ENCODE measurements at places on chromosomes 12 and 14.
A peak's percentile ranks its signal among the peaks of the same experiment; 100 is the strongest.

DNA sequence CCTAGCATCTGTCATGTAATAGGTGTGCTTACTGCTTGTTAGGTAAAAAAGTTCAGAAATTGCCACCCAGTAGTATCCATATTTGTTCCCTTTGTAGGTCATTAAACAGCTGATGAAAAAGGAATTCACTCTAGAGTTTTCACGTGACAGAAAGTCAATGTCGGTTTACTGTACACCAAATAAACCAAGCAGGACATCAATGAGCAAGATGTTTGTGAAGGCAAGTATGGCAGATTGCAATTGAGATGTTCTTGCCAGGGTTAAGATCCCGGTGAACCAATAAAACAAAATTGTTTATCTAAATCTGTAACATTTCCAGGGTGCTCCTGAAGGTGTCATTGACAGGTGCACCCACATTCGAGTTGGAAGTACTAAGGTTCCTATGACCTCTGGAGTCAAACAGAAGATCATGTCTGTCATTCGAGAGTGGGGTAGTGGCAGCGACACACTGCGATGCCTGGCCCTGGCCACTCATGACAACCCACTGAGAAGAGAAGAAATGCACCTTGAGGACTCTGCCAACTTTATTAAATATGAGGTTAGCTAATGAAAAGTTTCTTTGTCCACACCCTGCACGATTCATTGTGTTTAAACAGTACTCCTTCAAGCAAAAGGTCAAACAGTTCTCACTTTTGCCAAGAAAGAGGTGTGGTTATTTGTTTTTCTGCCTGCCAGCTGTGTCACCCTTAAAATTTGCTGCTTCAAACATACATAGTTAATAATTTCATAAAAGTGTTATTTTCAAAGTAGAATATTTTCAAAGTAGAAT, 58.3 kb downstream of the ATP2A2 start:
- no peak for DNase-seq

- DNase-seq: no peak
These were observed 183.5 kb upstream of the C14orf180 start for GRCh38 chr14:104395941-104396681.

DNA sequence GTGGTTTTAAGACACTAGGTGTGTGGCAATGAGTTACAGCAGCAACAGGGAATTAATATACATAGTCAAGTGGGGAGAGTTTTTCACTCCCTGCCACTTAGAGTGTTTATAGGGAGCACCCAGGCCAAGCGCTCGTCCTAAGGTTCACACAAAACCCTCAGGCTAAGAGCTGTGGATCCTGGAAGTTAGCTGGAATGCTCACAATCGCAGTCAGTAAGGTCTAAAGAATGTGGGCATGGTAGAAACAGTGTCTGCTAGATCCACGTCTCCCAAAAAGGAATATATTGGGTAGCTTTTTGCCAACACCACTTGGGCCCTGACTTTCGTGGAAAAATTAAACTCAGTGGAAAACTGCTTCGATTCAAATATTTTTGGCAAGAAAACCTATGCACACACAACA, 36.6 kb downstream of the STAB2 start:
- DNase-seq: no peak

- no peak for DNase-seq
These were observed 226.8 kb downstream of the FBXL14 start for GRCh38 chr12:1367331-1368291.

DNA sequence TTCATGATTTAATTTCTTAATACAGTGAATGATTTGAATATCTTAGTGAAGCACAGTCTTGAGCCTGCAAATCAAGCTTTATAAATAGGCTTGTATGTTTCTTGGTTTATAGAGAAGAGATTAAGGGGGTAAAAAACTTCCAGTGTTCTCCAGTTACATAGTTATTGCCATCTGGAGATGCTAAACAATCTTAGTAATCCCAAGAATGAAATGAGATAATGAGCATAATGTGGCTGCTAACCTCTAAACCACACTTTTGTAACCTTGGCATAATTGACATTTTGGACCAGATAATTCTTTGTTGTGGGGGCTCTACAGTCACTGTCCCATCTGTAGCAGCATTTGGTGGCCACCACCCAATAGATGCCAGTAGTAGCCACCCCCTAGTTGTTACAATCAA, 316.8 kb downstream of the CCDC91 start:
- DNase-seq: no peak

GRCh38 chr12:127048057-127048456, 1218.9 kb upstream of the TMEM132C start:
- no peak for DNase-seq

DNA sequence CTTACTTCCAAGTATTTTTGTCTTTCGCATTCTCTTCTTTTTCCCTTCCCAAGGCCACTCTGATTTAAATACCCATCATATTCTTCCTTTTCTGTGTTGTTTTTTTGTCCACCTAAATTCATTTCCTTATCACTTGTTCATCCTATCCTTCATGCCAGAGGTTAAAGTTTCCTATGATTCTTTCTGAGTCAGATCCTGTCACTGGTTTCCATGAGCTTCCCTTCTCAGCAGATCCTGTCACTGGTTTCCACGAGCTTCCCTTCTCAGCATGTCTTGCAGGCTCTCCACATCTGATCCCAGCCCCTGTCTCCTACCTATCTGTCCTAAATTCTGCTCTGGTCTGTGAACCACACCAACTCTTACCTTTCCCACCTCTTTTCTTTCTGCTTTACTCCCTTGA, 311.8 kb upstream of the RGS6 start:
- DNase-seq: no peak

GRCh38 chr14:90062822-90063539, 1.2 kb downstream of the KCNK13 start:
- DNase-seq: no peak

DNA sequence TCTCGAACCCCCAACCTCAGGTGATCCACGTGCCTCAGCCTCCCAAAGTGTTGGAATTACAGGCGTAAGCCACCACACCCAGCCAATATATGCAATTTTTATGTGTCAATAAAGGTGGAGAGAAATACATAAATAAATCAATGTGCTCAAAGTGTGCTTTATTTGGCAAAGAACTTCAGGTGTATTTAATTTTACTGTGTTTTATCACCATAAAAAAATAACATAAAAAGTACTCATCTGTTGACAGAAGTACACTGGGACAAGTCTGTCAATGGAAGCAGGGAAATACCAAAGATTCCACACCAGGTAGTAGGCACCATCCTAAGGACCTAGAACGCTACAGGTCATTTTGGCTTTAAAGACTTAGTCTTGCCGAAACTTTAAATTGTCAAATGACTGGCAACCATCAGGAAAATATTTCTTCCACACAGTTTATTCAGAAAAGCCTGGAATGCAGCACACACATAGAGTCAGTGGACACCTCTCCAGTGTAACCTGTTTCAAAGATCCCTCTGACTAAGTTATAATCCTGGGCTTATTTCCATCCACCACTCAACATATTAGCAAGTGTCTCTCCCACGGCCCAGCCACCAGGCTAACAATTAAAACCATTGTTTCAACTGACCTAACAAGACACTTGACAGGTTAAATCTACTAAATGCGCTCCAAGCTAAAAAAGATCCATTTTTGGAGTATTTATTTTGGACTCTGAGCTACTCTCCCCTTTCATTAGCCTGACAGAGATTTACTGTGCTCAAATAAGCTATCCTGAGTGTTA, 4.2 kb downstream of the ERO1A start:
- no peak for DNase-seq

- DNase-seq: no peak
These were observed 1.4 kb downstream of the SYNE3 start for GRCh38 chr14:95515080-95515489.

- DNase-seq: no peak
These were observed 114.7 kb upstream of the C14orf180 start for GRCh38 chr14:104464907-104465306.

- DNase-seq: no peak
These were observed 75.8 kb downstream of the PPP1R36 start for GRCh38 chr14:64625386-64626232.

DNA sequence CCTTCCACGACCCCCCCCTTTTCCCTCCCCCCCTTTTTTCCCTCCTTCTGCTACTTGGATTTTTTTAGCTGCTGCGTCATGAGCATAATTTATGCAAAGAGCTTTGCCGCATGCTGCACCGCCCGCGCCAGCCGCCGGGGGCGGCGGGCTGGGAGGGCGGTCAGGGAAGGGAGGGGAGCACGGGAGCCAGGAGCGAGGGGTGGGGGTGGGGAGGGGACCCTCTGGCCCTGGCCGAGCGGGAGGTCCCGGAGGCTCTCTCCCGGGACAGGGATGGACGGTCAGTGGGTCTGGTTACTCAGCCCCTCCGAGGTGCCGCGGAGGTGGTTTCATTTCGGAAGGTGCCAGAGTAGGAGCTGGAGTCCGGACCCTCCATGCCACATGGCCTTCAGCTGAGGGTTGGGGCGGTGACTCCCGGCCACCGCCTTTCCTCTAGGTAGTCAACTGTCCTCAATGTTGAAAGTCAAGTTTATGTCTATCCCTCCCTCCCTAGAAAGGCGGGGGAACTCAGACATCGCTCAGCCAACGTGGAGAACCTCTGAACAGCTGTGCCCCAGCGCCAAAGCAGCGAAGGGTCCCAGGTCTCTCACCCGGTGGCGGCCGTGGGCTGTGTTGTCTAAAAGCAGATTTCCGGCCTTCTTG, at the start of gene POU6F1:
TSS of gene POU6F1 (minus strand) at position 95 of the 639 bp plus-strand sequence. CDS start 11,226 bp downstream, outside the sequence.
- peak; percentile 65 for DNase-seq

DNA sequence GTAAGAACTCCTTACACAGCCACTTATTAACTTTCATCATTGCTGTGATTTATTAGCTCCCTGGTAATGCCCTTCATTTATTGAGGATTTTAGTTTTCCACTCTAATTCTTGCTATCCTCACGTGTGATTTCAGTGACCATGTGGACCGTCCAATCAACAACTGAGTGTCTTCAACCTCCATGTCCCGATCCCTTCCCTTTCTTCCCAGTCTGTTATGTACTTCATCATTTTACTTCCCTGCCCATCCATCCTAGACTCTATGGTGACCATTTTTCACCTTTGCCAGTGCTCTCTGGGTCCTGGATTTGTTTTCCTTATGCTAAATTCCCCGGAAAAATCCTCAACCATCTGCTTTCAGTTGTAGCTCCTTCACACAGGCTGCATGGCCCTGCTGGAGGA, 111.0 kb downstream of the MSRB3 start:
- DNase-seq: no peak

GRCh38 chr12:15627995-15628945, 160.9 kb downstream of the EPS8 start:
- DNase-seq: no peak

DNA sequence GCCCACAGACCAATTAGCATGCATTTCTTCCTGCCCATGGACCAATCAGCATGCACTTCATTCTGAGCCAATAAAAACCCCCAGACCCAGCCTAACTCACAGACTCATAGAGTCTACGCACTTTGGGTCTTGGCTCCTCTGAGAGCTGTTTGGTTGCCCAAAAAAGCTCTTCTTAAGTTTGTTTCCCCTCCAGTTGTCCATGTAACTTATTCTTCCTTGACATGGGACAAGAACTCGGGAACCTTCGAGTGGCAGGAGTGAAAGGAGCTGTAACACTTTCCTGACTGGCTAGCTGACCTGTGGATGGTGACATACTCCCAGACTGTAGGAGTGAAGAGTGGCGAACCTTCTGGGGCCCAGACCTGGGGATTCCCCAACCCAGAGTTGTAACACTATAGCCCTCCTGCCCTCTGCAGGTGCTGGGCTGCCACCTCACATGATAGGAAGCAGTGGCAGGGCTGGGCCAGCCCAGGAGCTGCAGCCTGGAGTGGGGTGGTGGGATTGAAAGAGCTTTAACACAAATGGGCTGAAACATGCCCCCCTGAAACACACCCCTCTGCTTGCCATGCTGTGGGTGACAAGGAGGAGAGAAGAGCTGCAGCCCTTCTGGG, 4.4 kb upstream of the BTBD7 start:
- DNase-seq: no peak

- DNase-seq: no peak
These were observed 478.0 kb downstream of the RMST start for GRCh38 chr12:97940629-97941028.

DNA sequence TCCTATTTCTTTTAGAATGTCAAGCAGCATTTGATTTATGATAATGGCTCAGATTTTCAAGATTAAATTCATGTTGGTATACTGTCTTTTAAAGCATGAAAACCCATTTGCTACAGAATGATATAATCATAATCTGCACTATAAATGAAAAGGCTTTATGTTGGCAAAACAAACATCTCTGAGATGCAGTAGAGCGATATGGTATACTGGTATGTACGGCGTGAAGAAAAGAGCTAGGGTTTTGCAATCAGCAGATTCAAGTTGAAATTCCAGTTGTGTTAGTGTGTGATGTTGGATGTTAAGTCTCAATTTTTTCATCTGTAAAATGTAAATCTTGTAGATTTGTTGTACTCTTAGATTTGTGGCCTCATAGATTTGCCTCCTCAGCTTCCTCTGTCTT, 53.2 kb upstream of the DYRK2 start:
- DNase-seq: no peak

- no peak for DNase-seq
These were observed 71.1 kb upstream of the CCND2 start for GRCh38 chr12:4202487-4202886.

DNA sequence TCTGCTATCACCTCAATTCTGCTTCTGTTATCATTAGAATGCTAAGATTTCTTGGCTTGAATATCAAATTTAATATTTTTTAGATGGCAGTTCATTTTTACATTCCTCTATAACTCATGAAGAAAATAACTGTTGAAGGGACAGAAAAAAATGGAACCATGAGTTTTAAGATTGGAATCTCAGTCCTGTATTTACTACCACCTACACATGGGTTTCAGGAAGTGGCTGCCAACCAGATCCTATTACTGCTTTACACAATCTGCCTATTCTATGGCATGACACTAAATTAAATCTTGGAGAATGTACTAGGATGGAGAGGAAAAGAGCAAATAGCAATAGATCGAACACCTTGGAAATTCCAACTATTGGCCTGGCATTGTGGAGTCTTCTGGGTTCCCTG, 140.8 kb downstream of the DUSP6 start:
- DNase-seq: no peak

- DNase-seq: no peak
These were observed 14.8 kb downstream of the OSBPL8 start for GRCh38 chr12:76544601-76545261.

GRCh38 chr12:124550123-124551089, 17.0 kb downstream of the NCOR2 start:
- DNase-seq: no peak
